Nucleus accumbens (tissue), 56 donors: ENCODE measurements at places on chromosomes 13 and 19.

DNA sequence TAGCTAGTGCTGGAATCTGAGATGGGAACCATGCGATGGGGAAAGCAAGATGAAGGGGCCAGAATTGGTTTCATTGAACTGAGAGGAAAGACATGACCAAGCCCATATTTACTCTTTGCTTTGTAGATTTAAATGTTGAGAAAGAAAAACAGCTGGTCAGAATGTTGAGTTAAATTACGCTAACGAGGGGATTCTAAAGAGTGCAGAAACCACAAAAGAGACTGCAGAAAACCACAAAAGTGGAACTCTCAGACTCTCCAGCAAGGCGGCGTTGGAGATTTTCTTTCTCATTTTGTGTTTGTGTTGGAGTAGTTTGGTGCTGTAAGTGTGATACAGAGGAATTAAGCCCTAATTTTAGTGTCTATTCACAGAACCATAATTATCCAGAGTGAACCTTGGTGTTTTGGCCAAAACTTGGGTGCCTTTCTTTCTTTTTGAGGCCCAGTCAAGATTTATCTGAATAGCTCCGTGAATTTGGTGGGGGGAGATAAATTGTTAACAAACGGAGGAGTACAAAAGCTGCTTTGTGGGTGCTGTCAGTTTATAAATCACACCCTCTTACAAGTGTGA, 26.3 kb downstream of the SAE1 start:
- no peak for DNase-seq

DNA sequence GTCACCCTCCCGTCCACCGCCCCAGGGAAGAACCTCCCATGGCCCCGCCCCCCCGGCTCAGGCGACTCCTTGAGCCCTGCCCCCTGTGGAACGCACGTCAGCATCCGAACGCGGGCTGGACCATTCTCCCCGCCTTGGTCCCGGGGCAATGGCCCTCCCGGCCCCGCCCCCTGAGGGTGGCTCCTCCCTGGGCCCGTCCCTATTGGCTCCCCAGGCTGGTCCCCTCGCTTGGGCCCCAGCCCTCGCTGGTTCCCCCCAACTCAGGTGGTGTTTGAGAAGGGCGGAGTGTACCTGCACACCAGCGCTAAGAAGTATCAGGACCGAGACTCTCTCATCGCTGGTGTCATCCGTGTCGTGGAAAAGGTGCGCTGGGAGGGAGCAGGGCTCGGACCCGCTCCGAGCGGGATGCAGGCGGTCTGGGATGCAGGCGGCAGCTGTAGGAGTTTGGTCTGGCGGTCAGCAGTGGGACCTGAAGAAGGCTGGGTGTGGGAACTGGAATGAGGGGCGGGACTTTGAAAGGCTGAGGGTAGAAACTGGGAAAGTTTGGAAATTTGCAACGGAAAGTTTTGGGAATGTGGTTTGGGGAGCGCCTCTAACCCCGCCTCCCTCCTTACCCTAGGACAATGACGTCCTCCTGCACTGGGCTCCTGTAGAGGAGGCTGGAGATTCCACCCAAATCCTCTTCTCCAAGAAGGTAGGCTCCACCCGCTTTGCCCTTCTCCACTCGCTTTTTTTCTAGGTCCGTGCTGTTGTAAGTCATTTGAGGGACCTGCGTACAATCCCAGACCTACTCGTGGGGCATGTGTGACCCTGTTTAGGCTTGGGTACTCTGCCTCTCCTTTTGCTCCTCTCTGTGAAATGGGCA, 609 bp downstream of the TBC1D17 start:
- DNase-seq: peak; percentile 89

GRCh38 chr19:2678044-2678671, 24.3 kb downstream of the GNG7 start:
- DNase-seq: no peak

DNA sequence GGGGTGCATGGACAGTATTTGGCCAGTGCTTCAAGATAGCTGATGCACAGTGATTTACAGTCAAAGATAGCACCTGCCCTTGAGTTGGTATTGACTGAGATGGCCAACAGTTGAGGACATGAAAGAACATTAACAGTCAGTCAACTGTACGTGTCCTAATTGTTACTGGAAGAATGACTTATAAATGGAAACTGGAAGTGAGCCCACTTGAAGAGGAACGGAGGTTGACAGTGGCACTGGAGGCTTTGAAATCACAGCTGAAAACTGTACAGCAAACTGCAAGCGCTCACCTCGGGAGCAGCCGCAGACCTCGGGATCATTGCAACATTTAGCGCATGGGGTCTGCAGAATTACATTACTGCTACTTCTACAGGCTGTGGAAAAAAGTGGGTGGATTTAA, 77.1 kb downstream of the GGACT start:
- DNase-seq: no peak

- no peak for DNase-seq
These were observed 11.0 kb upstream of the ZNF792 start for GRCh38 chr19:34975056-34975455.

- DNase-seq: no peak
These were observed 61.1 kb downstream of the SLC15A1 start for GRCh38 chr13:98691360-98691759.

DNA sequence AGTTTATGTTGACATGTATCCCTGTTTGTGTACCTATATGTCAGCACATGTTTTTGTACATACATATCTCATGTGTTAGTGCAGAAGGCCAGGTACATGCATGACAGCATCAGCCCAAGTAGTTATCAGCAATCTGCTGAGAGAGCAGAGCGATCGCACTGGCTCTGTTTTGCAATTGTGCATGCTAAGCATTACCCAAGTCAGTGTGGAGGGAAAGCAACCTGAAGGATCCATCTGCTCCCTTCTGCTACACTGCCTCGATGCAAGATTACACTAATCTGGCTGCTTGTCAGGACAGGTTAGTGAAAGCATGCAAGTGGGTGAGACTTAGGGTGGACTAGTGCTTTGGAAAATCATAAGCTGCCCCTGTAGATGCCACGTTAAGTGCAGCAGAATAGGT, 211.8 kb downstream of the PCCA start:
- no peak for DNase-seq

DNA sequence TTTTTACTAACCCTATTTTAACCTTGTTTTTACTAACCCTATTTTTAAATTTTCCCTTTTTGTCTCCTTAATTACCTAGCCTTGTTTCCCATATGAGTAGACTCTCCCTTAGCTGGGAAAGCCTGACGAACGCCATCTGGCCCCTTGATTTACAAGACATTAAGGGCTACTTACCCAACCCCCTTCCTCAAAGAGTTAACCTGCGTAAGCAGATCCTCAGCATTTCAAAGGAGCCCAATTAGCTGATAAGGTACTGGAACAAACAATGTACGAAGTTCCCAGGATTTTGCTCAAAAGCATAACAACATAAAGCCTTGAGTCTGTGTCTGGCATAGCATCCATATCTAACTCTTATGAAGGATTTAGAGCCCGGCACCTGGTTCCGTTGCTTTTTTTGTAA, 4.7 kb upstream of the MVB12A start:
- DNase-seq: no peak

DNA sequence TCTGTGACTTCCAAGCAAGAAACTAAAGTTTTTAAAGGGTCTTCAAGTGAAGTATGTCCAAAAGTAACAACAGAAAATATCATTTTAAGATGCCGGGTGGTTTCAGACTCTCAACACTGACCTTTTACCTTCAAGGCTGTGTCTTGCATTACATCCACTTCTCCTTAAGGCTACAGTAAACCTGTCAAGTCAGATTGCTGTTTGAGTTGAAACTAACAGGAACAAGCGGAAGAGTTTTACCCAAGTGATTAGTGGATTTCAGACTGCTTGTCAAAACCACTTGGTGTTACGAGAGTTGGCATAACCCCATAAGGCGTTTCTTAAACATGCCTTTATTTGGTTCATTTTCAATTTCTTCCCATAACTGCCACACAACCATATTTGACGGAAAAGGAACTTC, 283.1 kb downstream of the DCT start:
- no peak for DNase-seq

DNA sequence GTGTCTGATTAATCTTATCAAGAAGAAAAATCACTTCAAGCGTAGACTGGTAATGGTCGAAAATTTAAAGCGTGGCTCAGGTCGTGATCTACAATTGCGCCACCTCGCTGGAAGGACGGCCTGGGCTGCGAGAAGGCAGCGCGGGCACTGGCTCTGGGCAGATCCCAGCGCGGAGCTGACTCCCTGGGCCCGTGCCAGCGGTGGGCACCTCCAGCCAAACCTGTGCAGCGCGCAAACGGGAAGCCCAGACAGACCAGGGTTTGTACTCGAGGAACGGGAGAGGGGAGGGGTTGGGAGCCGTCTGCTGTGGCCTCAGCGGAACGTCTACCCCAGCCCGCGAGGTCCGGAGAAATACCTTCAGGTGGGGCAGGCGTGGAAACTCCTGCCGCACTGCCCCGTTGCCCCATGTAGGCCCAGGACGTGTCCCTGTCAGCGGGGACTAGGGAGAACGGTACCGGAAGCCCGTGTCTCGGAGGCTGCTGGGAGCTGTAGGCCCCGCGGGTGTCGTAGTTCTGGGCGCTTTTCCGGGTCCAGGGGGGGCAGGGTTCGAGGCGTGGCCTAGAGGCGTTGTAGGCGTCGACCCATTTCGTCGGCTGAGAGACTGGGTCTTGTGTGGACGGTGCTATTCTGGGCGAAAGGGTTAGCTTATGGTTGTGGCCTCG, 21.1 kb downstream of the ZNF274 start:
- no peak for DNase-seq

GRCh38 chr19:36418287-36419001, at the start of gene ZFP82:
Gene ZFP82 (minus strand): TSS chr19:36418644. CDS start chr19:36409789, 8,855 bp downstream.
- DNase-seq: peak; percentile 78

DNA sequence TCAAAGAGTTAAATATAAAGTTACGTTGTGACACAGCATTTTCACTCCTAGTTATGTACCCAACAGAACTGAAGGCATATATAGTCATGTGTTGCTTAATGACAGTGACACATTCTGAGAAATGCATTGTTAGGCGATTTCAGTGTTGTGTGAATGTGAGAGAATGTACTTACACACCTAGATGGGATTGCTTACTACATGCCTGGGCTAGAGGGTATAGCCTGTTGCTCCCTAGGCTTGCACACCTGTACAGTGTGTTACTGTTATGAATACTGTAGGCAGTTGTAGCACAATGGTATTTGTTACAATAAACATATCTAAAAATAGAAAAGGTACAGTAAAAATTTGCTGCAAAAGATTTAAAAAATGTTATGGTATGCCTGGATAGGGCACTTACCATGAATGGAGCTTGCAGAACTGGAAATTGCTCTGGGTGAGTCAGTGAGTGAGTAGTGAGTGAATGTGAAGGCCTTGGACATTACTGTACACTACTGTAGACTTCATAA, 89.2 kb downstream of the DHRS12 start:
- DNase-seq: no peak

DNA sequence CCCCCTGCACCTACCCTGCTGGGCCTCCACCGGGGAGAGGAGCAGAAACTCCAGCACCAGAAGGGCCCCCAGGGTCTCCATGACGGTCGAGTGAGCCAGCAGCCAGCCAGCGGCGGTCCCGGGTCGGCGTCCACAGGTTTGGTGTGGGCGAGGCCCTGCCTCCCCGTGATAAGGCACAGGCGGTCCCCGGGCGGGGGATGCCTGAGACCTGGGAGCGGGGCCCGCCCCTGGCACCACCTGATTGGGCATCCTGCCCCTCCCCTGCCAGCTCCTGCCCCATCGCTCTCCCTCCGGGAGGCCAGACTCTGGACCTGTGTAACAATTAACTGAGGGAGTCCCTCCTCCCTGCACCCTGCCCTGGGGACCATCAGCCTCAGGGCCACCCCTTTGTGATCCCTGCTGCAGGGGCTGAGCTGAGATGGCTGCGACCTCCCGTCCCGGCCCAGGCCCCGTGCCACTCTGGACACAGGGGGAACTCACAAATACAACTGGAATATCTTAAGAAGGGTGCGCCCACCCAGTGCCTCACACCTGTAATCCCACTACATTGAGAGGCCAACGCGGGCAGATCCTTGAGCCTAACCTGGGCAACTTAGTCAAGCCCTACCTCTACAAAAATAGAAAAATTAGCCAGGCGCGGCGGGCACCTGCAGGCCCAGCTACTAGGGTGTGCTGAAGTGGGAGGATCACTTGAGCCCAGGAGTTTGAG, at the start of gene SMIM24:
Gene SMIM24 (minus strand): TSS at position 143 of the 709 bp plus-strand sequence. CDS start 62 bp downstream, at position 81.
- no peak for DNase-seq

DNA sequence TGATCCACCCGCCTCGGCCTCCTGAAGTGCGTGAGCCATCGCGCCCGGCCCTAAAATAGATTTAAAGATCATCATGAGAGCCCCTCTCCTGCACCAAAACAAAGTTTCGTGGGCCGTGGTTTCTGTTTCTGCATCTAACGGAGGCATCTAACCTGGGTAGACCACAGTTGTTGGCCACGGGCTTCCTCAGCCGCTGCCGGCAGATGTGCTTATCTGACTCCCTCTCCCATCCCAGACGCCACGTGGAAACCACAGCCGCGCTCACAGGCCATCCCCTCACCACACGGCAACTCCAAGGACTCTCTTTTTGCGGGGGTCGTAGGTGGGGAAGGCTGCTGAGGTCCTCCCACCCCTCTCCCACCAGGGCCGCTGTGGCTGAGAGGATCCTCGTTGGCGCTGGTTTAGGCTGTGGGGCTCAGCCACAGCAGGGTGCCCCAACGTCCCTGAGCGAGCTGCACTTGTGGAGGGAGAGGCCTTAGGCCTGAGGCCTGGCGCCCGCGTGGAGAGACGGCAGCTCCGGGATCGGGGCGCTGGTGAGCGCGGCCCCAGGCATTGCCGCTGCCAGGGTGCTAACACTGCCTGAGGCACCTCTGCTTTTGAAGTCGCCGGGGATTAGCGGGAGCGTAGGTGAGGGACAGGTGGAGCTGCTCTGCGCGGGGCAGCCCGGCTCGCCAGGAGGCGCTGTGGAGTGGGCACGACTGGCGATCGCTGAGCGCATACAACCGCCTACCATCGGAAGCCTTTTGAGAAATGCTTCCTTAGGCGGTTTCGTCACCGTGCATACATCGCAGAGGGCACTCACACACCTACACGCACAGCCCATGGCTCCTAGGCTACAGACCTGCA, 8.9 kb downstream of the ZSCAN1 start:
- no peak for DNase-seq

DNA sequence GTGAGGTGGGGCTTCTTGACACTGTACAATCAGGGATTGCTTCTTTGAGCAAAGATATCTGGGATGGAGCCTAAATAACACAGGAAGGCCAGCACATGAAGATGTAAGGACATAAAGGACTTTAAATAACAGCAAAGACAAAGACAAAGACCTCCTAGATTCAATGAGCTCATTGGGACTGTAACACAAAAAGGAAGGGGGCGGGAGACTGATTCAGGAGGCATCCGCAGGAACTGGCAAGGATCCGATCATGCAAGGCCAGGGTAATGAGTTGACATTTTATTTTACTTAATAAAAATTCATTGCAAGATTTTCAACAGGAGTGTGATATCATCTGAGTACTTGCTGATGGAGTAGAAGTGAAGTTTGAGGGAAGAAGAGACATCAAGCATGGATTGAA, 121.5 kb downstream of the LHFPL6 start:
- DNase-seq: no peak
